ENCODE measurements at places on chromosomes 13 and 19.

DNA sequence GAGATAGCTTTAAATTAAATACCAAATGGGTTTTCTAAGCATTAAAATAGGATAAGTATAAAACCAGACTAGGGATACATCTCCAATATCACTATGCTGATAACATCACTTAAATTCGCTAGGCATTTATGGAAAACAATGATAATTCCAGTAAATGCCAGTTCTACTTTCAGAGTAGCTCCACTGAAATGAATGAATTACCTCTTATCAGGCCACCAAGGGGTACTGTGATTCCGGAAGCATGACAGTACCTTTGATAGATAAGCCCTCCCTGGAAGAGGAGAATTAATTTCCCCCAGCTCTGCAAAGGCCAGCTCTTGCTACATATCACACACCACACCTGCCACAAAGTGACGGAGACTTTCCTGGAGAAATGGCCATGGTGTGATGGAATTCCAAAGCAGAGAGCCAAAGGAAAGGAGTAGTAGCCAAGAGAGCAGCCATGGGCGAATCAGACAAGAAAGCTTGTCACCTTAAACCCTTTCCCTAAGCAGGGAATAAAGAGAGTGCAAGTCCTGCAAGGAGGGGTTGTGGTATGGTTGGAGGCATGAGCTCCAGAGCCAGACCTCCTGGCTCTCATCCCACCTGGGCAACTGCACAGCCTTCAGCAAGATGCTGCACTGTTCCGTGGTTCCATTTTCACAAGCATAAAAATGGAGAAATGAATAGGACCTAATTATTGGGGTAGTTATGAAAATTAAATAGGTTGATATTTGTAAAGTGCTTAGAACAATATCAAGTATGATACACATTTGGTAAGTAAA, 423.1 kb downstream of the FGF14 start:
- no peak for DNase-seq

DNA sequence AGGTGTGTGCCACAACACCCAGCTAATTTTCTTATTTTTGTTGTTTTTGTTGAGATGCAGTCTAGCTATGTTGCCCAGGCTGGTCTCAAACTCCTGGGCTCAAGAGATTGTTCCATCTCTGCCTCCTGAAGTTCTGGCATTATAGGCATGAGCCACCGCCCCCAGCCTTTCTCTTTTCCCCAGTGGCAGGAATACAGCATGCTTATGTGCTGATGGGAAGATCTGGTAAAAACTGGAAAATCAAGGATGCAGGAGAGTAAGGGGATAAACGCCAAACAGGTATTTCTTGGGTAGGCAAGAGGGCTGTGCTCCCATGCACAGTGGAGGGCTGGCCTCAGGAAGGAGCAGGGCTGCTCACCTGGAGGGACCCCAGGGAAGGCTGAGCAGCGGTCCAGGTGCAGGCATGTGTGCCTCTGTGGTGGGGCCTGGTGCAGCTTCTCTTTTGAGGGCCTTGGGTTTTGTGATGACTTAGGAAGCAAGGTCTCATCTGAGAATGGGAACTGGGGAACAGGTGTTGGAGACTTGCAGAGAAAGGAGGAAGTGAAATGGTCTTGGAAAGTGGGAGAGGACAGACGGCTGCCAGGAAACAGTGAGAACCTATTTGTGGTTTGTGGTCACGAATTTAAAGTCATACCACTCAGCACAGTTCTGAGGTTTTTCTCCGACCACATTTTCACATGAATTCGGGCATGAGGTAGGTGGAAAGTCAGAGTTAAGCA, 106.5 kb downstream of the TEX26 start:
- DNase-seq = peak; percentile 46

GRCh38 chr13:104962411-104962810, 1573.1 kb downstream of the EFNB2 start:
- no peak for DNase-seq

DNA sequence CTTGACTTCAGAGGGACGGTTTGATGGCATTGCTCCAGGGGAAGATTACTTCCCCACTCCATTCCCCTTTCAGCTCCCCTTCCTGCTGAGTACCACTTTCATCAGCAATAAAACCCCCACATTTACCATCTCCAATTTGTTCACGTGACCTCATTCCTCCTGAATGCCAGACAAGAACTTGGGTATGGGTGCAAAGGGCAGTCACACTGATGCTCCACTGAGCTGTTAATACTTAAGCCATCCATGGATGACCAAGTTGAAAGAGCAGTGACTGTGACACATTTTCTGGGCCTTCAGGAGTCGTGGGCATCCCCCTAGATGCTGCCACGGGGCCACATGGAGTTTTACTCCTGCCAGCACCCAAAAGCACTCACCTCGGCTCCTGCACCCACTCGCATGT, 93.1 kb downstream of the STOML3 start:
- no peak for DNase-seq

DNA sequence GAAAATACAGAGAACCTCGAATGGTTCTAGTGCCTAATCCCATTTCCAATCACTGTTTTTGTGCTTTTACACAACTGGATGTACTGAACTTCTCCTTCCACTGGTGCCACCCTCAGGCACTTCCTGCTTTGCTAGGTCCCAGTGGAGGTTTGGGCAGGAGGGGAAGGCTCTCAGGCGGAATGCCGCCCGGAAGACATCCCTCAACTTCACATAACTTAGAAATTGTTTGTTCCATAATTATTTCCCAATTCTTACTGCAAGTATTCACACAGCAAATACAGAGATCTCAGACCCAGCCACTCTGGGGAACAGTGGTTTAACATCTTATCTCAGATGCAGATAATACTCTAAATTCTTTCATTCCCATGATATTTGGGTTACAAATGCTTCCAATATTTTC, 195.7 kb upstream of the IPO5 start:
- no peak for DNase-seq

- peak; percentile 40 for DNase-seq
These were observed 2.6 kb downstream of the AP1M1 start for GRCh38 chr19:16200038-16201010.

DNA sequence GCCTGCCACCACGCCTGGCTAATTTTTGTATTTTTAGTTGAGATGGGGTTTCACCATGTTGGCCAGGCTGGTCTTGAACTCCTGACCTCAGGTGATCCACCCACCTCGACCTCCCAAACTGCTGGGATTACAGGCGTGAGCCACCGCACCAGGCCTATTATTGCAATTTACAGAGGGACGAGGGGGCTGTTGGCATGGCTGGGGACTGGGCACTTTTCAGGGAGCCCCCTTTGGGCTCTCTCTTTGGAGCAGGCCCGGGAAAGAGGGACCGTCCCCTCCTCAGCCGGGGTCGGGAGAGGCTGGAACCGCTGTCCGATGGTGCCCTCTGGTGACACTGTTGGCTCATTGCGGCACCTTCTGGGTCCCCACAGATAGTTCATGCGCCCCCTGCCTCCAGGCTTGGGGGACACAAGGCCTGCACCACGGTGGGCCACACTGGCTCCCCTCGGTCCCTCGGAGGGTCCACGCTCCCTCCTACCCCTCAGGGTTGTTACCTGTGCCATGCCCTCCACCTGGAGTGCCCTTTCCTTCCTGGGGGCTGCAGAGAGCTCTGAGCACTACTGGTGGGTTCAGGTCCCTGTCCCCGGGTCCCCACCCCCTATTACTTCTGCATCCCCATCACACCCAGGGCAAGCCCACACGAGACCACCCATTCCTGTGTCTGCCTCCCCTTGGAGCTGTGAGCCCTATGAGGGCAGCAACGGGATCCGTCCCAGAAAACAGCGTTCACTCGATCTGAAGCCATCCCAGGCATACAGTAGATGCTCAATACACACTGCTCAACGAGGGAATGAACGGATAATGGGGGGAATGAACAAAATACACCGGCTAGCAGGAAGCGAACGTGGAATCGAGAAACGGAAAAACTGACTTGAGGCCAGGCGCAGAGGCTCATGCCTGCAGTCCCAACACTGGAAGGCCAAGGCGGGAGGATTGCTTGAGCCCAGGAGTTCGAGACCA, 12.5 kb downstream of the FEM1A start:
- DNase-seq = peak; percentile 83

DNA sequence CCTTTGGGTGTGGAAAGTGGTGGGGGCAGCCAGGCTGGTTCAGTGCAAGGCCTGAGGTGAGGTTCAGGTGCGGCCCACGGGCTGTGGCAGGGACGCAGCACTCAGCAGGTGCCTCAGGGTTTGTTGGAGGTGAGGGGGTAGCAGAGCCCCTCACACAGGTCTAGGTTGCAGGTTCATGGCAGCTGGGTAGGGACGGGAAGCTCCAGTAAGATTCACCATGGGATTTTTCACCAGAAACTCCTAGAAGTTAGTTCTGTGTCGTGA, 14.0 kb downstream of the MCF2L start:
- no peak for DNase-seq

Data from stimulated activated CD8-positive, alpha-beta memory T cell treated with anti-CD3 and anti-CD28 coated beads, Interleukin-4, amount 100 ng/mL, for 48 hours (primary cell).